ENCODE measurements at places on chromosomes 6 and 20.

DNA sequence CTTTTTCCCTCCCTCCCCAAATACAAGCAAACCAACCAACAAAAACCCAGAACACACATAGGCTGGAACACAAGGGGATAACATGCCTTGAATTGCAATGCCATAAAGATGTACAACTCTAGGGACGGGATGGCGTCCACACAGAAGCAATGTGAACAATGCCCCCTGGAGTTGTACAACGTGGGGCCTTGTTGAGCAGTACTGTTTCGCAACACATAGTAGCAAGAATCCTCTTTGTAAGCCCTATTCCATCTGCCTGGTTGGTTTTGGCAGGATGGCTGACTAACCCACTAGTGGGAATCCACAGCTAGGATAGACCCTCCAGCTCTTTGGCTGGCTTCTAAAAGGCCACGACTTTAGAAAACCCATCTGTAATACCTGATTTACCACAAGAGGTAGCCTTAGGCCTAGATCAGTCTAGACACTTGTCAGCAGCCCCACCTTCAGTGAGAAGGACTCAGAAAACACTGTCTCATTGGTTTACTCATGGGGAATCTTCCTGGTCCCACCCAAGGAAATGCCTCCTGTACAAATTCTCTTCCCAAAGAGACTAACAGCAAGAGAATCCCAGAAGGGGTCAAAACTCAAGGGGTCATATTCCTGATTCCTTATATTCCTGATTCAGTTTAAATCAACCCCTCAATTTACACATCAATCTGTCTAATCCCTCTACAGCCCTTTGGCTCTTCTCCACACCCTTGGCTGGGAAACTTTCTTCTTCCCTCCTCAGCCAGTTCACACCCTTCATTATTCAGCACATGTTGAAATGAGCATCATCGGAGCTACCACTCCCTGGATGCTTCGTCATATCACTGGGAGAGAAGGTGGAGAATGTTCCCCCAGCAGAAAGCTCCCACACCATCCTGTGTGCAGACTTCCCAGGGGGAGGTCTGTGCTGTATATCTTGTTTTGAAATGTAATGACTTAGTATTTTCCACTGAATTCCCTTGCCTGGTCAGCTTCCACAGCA is 622.4 kb upstream of the FLRT3 start:
- no peak for DNase-seq

GRCh38 chr6:71206089-71206488 is 82.5 kb upstream of the OGFRL1 start:
- DNase-seq, result no peak

DNA sequence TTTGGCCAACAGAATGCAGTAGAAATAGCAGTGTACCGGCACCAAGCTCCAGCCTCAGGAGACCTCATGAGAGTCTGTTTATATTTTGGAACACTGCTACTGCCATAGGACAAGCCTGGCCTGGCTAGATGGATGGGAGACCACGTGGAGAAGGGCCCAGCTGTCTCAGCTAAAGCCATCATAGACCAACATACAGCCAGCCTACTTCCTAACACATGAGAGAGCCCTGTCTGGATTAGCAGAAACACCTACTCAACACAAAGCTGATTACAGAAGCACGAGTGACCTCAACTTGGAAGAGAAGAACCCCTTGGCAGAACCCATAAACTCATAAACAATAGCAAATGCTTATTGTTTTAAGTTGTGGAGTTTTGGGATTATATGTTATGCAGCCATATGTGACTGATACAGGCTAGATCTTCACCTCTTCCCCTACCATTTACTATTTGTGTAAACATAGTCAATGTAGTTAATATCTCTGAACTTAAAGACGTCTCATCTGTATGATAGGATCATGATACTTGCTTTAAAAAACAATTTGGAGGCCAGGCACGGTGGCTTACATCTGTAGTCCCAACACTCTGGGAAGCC is 199.4 kb upstream of the ZNF217 start:
- DNase-seq, result no peak

DNA sequence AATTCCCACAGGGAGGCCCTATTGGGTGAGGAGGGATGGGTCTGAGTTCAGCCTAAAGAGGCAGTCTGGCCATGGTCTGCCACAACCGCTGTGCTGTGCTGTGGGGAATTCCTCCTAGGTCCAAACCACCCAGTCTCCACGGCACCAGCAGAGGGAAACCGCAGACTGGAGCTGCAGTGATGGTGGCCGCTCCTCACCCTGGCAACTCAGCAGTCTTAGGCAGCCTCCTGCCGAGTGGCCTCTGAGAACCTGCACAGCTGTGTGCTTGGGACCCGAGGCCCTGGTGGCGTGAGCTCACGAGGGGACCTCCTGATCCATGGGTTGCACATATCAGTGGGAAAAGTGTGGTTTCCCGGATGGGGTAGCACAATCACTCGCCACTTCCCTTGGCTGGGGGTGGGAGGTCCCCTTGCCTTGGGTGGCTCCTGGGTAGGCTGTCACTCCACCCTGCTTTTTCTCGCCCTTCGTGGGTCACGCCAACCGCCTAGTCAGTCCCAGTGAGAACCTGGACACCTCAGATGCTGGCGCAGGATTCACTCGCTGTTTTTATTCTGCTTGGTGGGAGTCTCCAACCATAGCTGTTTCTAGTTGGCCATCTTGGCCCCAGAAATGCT is 242.2 kb downstream of the CDH26 start:
- DNase-seq, result no peak

DNA sequence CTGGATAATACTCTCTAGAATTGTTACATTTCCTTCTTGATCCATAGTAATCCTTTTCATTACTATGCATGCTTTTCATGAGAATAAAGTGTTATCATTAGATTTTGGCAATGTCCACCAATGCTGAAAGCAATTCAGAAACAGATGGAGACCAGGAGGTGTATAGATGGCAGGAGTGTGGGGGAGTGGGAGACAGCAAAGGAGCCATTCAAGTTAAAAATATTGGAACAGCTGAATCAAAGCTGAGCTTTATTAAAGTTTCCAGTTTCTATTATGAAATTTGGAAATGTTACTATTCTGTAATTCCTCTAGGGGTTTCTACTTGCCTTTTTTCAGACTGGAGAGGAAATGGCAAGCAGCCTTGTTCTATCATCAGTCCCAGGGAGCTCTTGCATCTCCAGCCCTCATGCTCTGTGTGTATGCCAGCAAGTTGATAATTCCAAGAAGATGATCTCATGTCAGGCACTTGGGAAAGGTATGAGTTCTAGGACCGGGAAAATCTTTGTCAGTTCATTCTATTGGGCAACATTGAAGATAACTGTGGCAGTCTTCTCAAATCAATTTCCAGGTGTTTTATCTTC is 228.0 kb downstream of the CD109 start:
- no peak for DNase-seq

GRCh38 chr6:150711584-150712504 is 112.2 kb downstream of the PLEKHG1 start:
- DNase-seq, result no peak
